ENCODE measurements at places on chromosomes 4 and X.

DNA sequence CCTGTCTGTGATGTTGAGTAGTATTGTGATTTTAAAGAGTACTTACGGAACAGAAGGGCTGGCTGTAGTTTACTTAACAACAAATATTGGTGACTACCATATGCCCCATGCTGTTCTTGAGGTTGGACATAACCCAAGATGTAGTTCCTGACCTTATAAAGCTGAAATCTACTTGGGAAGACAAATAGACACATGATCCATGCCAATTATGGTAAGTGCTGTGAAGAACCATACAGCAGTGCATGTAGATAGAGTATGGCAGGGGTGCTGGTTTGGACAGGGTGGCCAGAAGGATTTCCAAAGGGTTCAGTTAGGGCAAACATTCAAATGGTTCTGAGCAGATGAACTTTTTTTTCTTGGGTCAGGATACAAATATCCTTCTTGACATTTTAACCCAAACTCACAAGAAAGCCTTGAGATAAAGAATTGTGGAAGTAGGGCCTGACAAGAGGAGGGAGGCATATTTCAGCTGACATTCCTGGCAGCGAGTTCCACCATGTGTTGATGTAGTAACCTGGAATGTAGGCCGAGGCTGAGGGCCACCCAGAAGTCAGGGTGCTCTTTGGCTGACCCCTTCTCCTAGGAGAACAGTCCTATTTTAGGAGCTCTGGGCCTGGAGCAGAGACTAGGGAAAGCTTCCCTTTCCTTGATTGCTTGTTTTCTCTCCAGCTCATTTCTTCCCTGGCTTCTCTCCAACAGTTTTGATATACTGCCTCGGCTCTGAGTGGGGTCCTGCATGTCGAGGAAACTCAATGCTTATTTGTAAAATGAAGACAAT, 74.2 kb downstream of the FREM3 start:
- no peak for DNase-seq

DNA sequence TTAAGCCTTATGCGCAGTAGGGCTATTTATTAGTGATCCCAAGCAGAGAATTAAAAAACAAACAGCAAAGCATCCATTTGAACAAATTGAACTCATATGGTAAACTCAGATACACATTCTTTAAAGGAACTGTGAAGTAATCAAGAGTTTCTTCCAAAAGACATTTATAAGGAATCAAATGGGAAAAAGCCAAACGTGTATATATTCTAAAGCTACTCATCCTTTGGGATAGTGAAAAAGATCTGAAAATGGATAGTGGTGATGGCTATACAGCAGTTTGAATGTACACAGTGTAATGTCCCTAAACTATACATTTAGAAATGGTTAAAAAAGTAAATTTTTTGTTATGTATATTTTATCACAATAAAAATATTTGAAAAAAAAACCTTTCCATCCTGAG, 16.6 kb upstream of the HPGDS start:
- DNase-seq, result no peak

DNA sequence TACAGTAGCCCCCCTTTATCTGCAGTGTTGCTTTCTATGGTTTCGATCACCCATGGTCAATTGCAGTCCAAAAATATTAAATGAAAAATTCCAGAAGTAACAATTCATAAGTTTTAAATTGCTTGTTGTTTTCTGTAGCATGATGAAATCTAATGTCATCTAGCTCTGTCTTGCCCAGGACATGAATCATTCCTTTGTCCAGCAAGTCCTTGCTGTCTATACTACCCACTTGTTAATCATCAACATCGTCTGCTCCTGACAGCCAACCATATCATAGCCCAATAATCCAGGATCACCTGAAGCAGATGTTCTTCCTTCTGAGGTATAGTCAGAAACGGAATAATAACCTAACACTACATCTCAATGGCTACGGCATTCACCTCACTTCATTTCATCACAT, 79.8 kb downstream of the ADAMTS3 start:
- DNase-seq, result no peak

GRCh38 chr4:8897251-8898167, 25.9 kb upstream of the HMX1 start:
- DNase-seq, result no peak

DNA sequence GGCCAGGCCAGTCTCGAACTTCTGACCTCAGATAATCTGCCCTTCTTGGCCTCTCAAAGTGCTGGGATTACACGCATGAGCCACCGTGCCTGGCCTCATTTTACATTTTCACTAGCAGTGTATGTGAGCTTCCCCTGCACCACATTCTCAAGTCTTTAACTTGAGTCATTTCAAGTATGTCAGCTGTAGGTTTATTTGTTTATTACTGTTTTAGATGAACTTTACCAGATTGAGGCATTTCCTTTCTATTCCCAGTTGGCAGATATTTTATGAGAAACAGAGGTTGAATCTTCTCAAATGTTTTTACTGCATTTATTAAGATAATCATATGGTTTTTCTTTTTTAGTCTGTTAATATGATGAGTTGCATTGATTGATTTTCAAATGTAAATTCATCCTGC, 114.6 kb upstream of the SH3RF1 start:
- DNase-seq, result no peak

GRCh38 chr4:186149872-186150271, 41.5 kb upstream of the CYP4V2 start:
- no peak for DNase-seq

- DNase-seq, result no peak
Observed at GRCh38 chr4:59238212-59238611, 1961.9 kb upstream of the ADGRL3 start.

DNA sequence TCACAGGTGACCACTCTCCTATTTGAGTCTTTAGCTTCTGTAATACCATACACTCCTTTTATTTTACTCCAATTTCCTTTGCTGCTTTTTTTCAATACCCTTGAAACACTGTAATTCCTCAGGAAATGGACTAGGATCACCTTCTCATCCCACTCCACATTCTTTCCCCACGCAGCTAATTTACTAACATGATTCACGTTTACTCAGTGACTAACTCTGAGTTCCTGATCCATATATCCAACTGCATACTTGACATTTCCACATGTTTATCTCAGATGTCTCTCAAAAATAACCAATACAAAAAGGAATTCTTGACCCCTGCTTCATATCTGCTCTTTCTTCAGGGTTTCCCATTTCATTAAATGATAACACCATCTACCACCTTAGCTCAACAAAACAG, 19.9 kb downstream of the RPS6KA6 start:
- no peak for DNase-seq
